GDM1 (cell line): ENCODE measurements at places on chromosomes 6 and 20.

DNA sequence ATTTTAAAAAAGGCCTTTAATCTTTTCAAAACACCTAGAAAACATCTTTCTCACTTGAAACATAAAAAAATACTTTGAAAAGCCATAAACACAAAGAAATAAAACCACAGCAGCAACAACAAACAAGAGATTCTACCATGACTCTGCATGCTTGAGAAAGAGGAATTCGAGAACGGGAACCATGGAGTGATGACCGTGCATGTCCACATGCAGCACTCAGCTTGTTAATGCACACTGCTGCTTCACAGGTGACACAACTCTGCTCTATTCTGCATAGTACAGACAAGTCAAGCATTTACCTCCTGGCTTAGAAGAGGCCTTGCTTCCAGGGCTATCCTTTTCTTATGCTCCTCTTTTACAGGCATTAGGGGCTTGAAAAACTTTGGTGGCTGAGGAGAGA, 64.9 kb upstream of the NUP153 start:
- DNase-seq = no peak

DNA sequence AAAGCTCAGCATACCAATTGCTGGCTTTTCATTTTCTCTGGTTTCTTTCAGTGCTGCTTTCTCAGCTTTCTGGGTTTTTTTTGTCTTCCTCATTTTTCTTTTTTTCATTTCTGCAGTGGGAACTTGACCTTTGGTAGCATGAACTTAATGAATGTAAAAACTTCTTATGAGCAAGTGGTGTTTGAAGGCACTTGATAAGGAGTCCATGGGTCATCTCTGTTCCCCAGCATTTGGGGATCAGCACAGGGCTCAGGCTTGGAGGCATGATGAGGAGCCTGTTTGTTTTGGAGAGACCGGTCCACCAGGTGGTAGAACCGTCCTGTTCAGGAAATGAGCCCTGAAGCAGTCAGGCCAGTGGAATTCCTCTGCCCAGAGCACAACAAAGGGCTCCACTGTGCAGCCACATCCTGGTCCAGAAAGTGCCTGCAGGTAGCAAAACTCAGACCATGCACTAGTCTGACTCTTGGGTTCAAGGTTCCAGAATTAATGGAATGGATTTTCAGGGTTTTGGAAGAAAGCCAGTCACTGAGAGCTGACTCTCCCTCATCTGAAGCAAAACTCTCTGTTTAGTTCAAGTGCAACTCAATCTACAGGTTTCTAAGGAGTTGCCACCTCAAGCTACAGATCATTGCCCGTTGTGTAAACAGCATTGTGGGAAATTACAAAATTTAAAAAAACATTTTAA, 52.3 kb upstream of the ADGRF1 start:
- DNase-seq = no peak

GRCh38 chr6:132253211-132253610, 148.1 kb downstream of the MOXD1 start:
- DNase-seq = no peak

DNA sequence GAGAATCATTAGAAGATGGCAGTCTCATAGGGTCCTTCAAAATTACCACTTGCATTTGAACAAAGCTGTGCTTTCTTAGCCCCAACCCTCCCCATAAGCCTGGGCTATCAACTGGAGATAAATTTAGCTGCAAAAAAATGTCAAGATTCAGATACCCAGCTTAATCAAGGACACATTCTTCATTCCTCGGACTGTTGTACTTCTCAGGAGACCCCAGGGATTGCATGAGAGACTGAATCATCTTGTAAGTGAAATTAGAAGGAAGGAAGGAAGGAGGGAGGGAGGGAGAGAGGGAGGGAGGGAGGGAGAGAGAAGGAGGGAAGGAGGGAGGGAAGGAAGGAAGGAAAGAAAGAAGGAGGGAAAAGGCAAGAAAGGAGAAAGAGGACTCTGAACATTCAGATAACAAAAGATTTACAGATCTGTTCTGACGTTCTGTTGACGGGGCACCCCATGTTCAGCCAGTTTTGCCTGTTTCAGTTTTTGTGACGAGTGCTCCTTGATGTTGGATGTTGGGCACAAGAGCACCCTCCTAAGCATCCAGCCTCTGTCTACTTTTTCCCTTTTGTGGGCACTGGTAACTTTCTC, 498.7 kb downstream of the PREX1 start:
- DNase-seq = no peak

DNA sequence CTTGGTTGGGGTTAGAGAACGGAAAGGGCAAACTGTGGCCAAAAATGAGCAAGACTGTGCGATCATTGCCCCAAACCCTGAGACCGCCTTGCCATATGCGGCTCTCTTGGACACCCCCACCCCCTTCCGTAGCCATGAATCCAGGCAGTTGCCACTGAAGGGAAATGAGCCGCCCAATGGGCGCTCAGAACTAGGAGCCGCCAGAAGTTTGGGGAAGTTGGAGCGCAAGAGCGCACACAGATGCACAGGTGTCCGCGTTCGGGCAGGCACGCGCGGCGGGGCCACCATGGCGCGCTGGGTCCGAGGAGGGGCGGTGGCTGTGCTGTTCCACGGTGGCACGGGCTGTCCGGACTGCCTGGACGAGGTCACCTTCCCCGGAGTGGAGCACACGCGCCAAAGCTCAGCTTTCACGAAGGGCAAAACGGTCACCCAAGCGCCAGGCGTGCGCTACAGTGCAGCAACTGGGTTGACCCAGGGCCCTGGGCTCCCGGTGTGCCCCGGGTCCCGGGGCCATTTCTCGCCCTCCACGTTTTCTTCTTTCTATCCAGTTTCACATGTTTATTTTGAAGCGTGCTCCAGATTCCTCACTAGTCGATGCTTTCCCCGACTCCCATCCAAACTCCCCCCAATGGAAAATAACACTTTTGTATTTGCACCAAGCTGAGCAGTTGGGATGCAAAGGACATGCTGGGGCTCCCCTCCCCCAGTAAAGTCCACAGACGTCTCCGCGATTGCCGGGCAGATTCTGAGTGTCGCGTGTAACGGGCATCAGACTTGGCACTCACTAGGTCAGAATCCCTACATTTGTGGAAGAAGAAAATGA, 906 bp upstream of the PDE10A start:
- no peak for DNase-seq

- DNase-seq = no peak
Measured at GRCh38 chr20:6053776-6054688, at the start of gene LRRN4. Gene LRRN4 (minus strand): TSS chr20:6054060. CDS start chr20:6052799, 1,261 bp downstream.
